ENCODE measurements at places on chromosomes 12 and 14.

DNA sequence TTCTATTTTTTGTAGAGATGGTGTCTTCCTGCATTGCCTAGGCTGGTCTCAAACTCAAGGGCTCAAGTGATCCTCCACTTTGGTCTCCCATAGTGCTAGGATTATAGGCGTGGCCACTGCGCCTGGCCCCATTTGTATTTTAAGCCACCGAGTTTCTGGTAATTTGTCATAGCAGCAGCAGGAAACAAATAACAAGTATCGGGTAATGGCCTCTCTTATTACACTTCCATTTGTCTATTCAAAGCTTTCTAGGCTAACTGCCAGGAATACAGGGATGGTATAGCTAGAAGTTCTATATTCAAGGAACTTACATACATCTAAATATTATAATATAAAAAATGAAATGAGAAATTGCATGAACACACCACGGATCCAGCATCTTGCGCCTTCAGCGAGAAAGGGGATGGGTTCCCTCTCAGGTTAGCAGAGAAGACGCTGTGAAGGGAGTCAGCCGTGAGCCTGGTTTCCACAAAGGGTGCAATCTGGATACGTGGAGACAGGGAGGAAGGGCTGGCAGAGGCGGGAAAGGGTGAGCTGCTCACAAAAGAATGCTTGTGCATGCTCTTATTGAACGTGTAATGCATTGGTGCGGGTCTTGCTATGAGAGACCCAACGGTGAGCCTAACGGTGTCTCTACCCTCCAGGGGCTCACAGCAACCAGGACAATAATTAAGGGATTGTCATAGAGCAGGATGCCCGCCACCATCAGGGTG lies 9.5 kb downstream of the BDKRB1 start:
- no peak for DNase-seq

GRCh38 chr12:84507956-84508850 lies 404.4 kb downstream of the SLC6A15 start:
- peak; percentile 83 for DNase-seq

DNA sequence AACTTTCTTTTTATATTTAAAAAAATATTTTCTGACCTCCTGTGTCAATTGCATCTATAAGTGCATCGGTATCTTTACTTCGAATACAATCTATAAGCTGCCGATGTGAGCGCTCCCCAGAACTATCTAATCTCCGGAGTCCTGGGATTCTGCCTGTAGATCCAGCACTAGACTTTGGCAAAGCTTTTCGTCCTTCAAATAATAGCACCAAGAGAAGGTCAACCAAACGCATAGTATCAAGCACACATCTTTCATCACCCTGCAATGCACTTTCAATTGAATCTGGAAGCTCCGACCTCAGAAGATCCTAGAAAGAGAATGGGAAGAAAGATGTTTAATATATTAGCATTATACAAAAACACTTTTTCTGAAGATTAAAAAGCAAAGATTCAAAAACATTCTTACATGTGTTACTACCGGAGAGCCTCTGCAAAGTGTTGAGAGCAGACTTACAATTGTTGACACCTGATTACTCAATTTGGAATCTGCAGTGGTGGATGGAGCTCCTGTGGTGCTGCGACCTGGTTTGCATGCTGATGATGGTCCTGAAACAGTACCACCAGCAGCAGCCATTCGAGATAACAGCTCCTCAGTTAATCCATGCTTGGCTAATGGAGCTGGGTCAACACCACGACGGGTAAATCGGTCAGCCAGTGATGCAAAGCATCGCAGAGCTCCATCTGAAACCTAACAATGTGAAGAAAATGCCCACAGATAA lies 34.3 kb downstream of the HECTD1 start:
- DNase-seq = no peak

GRCh38 chr12:52622349-52622748 lies 4.0 kb upstream of the KRT73 start:
- no peak for DNase-seq

- peak; percentile 10 for DNase-seq
Measured at GRCh38 chr12:52032446-52032803, 18.8 kb upstream of the NR4A1 start.

- DNase-seq = no peak
Measured at GRCh38 chr14:60722357-60723115, 1.6 kb downstream of the SIX4 start.

GRCh38 chr12:99387661-99388060 lies 259.9 kb upstream of the GARIN6 start:
- no peak for DNase-seq

- DNase-seq = no peak
Measured at GRCh38 chr12:95796982-95797289, 6.4 kb upstream of the NTN4 start.

- DNase-seq = no peak
Measured at GRCh38 chr12:31368666-31369361, 42.9 kb upstream of the SINHCAF start.

DNA sequence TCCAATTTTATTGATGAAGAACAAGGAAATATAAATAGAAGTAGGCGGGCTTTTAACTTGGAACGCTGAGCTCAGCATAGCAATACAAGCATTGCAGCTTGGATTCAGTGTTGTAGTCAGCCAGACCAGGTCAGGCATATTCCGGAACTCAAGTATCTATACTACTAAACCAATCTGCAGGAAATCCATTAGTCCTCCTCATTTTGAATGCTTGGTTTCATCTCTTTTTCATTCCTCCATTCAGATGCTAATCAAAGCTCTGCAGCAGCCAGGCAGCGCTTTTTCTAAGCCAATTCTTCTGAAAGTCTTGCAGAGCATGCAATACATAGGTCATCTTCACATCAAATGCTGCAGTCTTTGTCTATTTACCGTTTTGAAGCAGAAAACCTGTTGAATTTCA lies 49.0 kb downstream of the KIF21A start:
- no peak for DNase-seq

GRCh38 chr14:45247427-45247826 lies 5.6 kb downstream of the MIS18BP1 start:
- no peak for DNase-seq

GRCh38 chr12:10169104-10169503 lies 2.8 kb downstream of the OLR1 start:
- no peak for DNase-seq

DNA sequence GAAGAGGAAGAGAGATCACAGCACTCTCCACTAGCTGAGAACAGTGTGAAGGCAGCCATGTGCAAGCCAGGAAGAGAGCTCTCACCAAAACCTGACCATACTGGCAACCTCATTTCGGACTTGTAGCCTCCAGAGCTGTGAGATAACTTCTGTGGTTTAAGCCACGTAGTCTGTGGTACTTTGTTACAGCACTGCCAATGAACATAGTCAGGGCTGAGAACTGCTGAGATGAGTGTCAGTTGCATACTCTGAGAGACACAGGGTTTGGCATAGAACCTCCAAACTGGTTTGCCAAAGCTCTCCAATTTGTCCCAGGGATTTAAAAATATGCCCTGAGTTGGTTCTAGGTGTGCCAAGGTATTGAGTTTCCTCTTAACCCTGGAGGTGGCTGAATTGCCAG lies 218.6 kb downstream of the ATP23 start:
- DNase-seq = no peak

- DNase-seq = no peak
Measured at GRCh38 chr14:46432516-46432915, 219.1 kb downstream of the RPL10L start.

DNA sequence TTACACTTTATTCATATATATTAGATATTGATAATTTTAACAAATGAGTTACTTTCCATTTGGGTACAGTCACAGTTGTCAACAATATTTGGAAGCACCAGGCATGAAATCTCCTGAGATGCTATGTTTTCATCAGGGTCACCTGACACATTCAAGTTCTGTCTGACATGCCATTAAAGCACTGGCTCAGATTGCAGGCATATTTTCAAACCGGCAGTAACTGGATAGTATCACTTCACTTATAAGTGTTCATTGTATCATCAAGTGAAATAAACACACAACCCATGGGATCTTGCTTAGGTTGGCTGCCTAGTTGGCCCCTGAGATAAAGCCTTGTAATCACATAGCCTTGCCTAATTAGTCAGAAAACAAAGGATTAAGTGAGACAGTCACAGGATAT lies 4.8 kb downstream of the IFNG start:
- no peak for DNase-seq

DNA sequence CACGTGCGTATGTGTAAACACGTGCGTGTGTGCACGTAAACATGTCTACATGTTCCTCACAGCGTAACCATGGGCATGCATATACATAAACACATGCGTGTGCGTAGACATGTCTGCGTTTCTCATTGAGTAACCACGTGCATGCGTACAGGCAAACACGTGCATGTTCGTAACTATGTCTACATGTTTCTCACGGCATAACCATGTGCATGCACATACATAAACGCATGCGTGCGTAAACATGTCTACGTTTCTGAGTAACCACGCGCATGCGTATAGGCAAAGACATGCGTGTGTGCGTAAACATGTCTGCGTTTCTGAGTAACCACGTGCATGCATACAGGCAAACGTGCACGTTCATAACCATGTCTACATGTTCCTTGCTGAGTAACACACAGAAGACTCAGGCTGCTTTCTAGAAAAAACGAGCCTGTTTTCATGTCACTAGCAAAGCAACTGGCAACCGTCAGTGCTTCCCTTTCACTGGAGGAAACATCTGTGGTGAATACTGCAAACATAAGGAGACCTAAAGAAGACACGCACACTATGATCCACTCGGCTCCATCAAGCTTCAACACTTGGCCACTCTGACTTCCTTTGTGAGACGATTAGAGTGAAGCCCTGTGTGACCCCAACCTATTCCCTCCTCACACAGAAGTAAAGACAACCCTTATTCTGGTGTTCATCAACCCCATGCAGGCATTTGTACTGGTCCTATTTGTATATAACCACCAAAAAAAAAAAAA lies 28.8 kb downstream of the POLE start:
- DNase-seq = no peak

DNA sequence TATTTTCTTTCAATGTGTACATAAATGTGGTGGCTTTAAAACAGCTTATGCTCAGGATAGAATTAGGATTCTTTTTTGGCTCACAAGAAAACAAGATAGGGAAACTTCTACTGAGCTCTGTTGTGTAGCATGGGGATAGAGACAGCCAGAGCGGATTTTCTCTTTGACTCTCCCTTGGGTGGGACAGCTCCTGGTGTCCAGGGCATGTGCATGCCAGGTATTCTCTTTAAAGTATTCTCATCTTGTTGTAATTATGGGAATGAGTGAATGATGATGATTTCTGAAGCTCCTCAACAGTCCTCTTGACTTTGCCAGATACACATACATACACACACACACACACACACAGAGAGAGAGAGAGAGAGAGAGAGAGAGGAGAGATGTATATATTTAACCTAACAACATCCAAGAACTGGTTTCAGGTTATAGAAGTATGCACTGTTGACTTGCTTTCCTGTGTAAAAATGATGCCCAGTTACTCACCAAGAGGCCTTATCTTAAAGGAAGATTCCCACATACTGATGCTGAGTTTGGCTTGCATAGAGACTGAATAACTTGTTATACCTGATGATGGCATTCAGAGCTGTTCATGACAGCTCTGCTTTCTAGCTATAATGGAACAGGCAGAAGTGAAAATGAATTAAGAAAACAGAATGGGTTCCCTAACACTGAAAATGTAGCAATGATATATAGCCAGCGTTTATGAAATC lies 387.5 kb downstream of the EGLN3 start:
- DNase-seq = no peak

DNA sequence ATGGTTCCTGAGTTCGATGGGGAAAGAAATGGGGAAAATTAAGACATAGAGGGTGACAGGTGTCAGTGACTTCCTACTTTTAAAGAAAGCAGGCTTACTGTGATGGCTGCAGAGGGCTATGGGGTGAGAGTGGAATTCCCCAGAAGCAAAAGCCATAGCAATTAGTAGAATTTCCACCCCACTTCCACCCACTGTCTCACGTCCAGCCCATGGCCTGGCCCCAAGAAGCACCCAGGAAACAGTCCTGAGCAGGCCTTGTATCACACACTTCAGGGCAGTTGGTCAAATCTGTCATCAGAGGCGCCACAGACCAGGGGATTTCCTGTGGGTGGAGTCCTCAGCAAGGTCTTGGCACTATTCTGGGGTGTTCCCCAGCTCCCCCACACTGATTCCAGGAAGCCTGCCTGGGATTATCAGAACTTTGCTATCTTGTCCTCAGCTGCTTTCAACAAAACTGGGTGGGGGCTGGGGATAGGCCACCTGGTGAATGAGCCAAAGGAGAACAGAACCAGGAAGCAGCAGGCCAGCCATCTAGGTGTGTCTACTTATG lies 120.1 kb upstream of the CCND2 start:
- no peak for DNase-seq

GRCh38 chr14:24075485-24076301 lies 4.3 kb downstream of the CPNE6 start:
- no peak for DNase-seq

- DNase-seq = no peak
Measured at GRCh38 chr14:102220031-102220430, 80.3 kb downstream of the WDR20 start.

- no peak for DNase-seq
Measured at GRCh38 chr12:43648636-43649035, 96.6 kb upstream of the ADAMTS20 start.

GRCh38 chr12:55722948-55723347 lies 2.8 kb downstream of the RDH5 start:
- no peak for DNase-seq

GRCh38 chr14:54669721-54670561 lies 103.0 kb downstream of the SAMD4A start:
- no peak for DNase-seq

All from NCI-H446 treated with DMSO at 0.1 percent for 48 hours (cell line).